ENCODE measurements at places on chromosomes 12 and 14. TPM values are rescaled to one million over a fixed set of nuclear protein-coding genes. Genes with fewer than 3 reads are reported as not detected.

GRCh38 chr14:52219488-52220084 is 47.9 kb upstream of the PTGDR start:
- DNase-seq, result no peak

- DNase-seq, result no peak
Measured at GRCh38 chr12:109915171-109916040, 15.3 kb downstream of the TCHP start.

DNA sequence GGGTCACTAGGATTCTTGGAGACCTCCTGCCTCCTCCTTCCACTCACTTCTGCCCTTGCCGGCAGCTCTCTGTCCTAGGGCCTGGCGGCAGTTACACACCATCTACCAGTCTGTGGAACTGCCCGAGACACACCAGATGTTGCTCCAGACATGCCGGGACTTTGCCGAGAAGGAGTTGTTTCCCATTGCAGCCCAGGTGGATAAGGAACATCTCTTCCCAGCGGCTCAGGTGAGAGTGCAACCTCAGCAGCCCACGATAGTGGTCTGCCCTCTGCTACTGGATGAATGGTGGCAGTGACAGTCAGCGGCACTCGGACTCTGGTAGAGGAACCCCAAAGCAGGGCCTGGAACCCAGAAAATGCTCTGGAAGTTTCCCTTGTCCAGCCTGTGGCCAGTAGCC is 1.3 kb downstream of the ACADS start:
- no peak for DNase-seq

GRCh38 chr14:91669867-91670266 is 62.0 kb downstream of the CATSPERB start:
- no peak for DNase-seq

GRCh38 chr14:76136476-76137110 is 15.1 kb upstream of the GPATCH2L start:
- no peak for DNase-seq

The PRKD1 gene
- 9.7 TPM for total RNA-seq
